ENCODE measurements at places on chromosomes 1 and 21. TPM values are rescaled to one million over a fixed set of nuclear protein-coding genes. Genes with fewer than 3 reads are reported as not detected.

The BECN2 gene
- total RNA-seq: not detected

The SLC6A17 gene
- total RNA-seq: 0.35 TPM

The AQP10 gene
- total RNA-seq: not detected

The MAP3K6 gene
- 15.8 TPM for total RNA-seq

The FAM163A gene
- total RNA-seq: not detected

The STIL gene
- total RNA-seq: 4.9 TPM

The FNBP1L gene
- 61.0 TPM for total RNA-seq

The OR10J1 gene
- not detected for total RNA-seq

The C8A gene
- total RNA-seq: not detected

The AMY1B gene
- total RNA-seq: not detected

The CD1B gene
- total RNA-seq: not detected
